ENCODE measurements at places on chromosomes 6 and 20. TPM values are rescaled to one million over a fixed set of nuclear protein-coding genes. Genes with fewer than 3 reads are reported as not detected.

The RGS17 gene
- 0.16 TPM for total RNA-seq

The SASH1 gene
- total RNA-seq = 22.5 TPM

The SIRPD gene
- not detected for total RNA-seq

The MYMX gene
- total RNA-seq = 0.36 TPM

The THBD gene
- total RNA-seq = 13.8 TPM

The HEY2 gene
- 25.6 TPM for total RNA-seq

The NKAIN2 gene
- total RNA-seq = 0.22 TPM

The NDRG3 gene
- 34.4 TPM for total RNA-seq

The EPPIN gene
- total RNA-seq = not detected

The NOX3 gene
- total RNA-seq = not detected

All from left ventricle myocardium inferior (tissue), 1 donor.